ENCODE measurements at places on chromosomes 11 and 22. TPM values are rescaled to one million over a fixed set of nuclear protein-coding genes. Genes with fewer than 3 reads are reported as not detected.

GRCh38 chr11:22539821-22540256, 85.8 kb downstream of the FANCF start:
- peak; percentile 18 for DNase-seq
- H3K27me3 ChIP-seq = no peaks in the 10 kb centered on the region
- H3K4me3 ChIP-seq = no peak overlapping the region
- H3K36me3 ChIP-seq = no peaks in the 10 kb centered on the region

DNA sequence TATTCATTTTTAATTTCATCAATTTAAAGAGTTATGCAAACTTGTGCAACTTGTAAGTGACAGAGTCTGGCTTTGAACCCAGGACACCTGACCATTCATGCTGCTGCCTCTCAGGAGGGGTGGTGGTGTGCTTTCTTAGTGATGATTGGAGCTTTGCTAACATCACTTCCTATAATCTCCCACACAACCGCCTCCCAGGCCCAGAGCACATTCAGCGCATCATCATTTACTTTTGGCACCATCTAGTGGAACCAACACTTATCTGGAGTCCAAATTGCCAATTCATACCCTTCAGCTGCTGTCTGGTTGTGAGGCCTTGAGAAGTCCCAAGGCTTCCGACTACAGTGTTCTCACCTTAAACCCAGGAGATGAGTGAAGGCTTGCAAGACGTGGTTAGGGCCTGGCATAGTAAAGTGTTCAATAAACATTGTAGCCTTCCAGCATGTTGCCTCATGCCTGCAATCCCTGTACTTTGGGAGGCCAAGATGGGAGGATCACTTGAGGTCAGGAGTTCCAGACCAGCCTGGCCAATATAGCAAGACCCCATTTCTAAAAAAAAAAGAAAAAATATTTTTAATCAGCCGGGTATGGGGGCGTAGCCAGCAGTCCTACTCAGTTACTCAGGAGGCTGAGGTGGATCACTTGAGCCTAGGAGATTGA, 1.1 kb upstream of the TTLL1 start:
- no peaks in the 10 kb centered on the region for H3K4me1 ChIP-seq
- H3K27me3 ChIP-seq = no peaks in the 10 kb centered on the region
- DNase-seq = peak; percentile 49
- H3K4me3 ChIP-seq = no peak overlapping the region
- H3K27ac ChIP-seq = peak overlapping the region; percentile 14

DNA sequence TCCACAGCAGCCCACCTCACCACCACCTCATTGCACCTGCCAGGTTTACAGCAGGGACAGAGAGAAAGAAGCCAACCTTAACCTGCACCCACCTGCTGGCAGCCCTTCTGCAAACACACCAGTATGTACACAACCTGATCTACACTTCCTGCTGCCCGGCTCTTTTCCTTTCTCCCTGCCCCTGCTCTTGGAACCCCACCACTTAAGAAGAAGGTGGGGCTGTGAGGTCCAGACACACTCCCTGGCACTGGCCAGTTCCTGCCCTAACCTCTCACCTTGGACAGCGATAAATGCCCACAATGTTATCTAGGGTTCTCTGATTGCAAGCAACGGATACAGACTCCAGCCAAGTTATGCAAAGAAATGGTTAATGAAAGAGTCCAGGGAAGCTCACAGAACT, 10.8 kb upstream of the SLC35C1 start:
- H3K27me3 ChIP-seq = no peaks in the 10 kb centered on the region
- DNase-seq = no peak
- no peaks in the 10 kb centered on the region for H3K36me3 ChIP-seq

DNA sequence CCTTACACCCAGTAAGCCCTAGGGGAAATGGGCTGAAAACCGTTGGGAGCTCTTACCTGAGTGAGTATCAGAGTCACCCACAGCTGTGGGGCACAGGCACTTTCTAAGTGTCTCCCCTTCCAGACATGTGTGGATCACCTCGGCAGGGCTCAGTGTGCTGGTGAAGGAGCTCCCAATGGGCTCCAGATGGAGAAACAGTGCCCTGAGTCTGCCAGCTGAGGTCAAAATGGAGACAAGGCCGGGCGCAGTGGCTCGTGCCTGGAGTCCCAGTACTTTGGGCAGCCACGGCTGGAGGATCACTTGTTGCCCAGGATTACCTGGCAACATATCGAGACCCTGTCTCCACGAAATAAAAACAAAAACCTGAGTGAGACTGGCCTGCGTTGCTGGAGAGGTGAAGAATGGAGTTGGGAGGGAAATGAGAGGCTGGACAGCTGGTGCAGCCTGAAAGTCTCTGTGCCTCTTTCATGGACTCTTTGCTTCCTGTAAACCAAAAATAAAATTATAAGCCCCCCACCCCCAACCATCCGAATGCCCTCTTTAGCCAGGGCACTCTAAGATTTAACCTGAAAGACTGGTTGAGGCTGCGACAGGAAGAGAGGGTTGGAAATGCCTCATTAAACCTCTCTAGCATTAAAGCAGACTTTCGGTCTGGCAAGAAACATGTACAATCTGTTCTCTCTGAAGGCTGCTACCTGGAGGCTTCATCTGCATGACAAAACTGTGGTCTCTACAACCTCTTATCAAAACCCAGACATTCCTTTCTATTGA, 111.8 kb downstream of the SNX19 start:
- no peaks in the 10 kb centered on the region for H3K27me3 ChIP-seq
- no peaks in the 10 kb centered on the region for H3K36me3 ChIP-seq
- H3K4me3 ChIP-seq = no peak overlapping the region
- no peak overlapping the region for H3K27ac ChIP-seq

- no peak overlapping the region for H3K4me3 ChIP-seq
- no peak for DNase-seq
- H3K4me1 ChIP-seq = peaks cover 23% of the 10 kb centered on the region
- no peaks in the 10 kb centered on the region for H3K36me3 ChIP-seq
Observed at GRCh38 chr11:110479108-110480101, 49.7 kb downstream of the FDX1 start.

- H3K36me3 ChIP-seq = peaks cover 52% of the 10 kb centered on the region
- no peaks in the 10 kb centered on the region for H3K27me3 ChIP-seq
- H3K27ac ChIP-seq = no peak overlapping the region
- DNase-seq = no peak
Observed at GRCh38 chr11:59192446-59193020, 20.2 kb downstream of the MPEG1 start.

DNA sequence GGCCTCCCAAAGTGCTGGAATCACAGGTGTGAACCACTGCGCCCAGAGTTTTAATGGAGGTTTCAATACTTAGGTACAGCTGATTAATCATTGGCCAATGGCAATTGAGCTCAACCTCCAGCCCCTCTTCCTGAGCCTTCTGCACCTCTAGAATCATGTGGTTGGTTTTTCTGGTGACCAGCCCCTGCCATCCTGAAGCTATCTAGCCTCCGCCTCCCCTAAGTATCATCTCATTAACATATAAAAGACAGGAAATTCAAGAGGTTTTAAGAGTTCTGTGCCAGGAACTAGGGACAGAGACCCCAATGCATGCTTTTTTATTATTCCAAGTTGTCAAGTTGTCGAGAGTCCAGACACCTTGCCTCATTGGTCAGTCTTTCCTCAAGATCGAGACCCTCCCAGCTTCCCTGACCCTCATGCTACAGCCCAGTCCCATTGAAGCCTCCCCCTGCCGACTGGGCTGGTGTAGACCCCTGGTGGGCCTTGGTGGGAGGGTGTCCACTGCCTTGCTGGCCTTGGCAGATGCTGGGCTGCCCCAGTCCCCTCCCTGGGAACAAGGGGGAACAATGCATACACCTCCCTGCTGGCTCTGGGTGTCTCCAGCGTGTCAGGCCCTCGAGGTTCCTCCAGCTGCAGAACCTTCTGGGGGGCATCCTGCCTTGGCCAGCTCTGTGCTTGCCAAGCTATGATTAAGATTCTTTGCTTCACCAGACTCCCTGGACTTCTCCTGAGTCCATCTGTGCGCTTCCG, 148.0 kb downstream of the CTTN start:
- H3K36me3 ChIP-seq = no peaks in the 10 kb centered on the region
- no peak overlapping the region for H3K27ac ChIP-seq
- DNase-seq = no peak
- no peaks in the 10 kb centered on the region for H3K27me3 ChIP-seq
- no peaks in the 10 kb centered on the region for H3K4me1 ChIP-seq

- H3K27ac ChIP-seq = no peak overlapping the region
- DNase-seq = no peak
- H3K4me3 ChIP-seq = no peak overlapping the region
- H3K4me1 ChIP-seq = no peaks in the 10 kb centered on the region
Observed at GRCh38 chr11:77518471-77518870, 44.6 kb upstream of the PAK1 start.

DNA sequence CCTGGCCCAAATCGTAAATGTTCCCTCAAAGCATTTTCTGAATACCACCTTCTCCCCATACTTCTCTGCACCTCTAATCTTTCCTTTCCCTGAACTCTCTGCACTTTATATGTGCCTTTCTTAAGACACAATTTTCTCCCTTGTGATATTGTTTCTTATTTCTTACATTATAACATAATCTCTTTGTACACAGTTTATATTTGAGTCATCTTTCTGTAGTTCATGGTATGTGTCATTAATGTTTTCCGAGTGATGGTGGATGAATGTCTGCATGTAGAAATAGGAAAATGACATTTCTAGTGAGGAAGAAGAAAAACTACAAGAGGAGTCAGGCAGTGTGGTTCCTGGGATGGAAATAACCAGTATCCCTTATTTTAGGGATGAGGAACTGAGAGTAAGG, 5.5 kb downstream of the ACRV1 start:
- DNase-seq = no peak
- H3K27ac ChIP-seq = no peak overlapping the region
- H3K4me3 ChIP-seq = no peak overlapping the region
- no peaks in the 10 kb centered on the region for H3K27me3 ChIP-seq
- no peaks in the 10 kb centered on the region for H3K36me3 ChIP-seq

DNA sequence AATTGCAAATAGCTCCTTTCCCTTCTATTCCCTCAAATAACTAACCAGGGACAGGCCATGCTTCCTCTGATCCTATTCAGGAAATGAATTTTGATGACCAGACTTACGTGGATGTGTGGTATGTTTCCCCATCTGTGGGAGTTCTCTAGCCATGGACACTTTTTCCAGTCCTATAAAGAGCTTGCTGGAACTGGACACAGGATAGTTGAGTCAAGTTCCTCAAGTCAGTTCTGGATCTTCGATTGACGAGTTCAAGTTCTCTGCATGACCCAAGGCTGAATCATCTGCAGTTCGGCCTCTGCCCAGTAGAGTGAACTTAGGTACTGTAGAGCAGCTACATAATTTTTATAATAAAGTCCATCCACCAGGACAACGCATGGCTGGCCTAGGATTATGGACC, 52.7 kb upstream of the CCND1 start:
- H3K27ac ChIP-seq = no peak overlapping the region
- no peak for DNase-seq
- H3K36me3 ChIP-seq = no peaks in the 10 kb centered on the region
- H3K27me3 ChIP-seq = no peaks in the 10 kb centered on the region
- no peak overlapping the region for H3K4me3 ChIP-seq
- no peaks in the 10 kb centered on the region for H3K4me1 ChIP-seq

DNA sequence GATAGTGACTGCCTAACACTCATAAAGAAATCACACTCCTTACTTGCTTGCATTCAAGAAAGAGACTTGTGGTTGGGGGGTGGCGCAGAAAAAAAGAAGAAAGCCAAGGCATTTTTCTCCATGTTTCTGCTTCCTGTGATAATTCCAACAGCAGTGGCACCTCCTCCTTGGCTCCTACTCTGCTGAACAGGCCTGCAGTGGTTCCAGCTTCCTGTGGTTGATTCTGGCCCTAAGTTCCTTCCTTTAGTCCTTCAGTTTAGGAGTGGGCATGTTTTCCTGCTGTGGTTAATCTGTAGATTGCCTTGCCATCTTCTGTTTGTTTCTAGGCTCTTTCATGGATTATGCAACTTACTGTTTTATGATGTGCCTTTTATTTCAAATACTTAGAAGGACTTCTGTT, 940.4 kb downstream of the DLG2 start:
- no peak for DNase-seq
- H3K27me3 ChIP-seq = no peaks in the 10 kb centered on the region
- no peaks in the 10 kb centered on the region for H3K36me3 ChIP-seq
- no peaks in the 10 kb centered on the region for H3K4me1 ChIP-seq
- no peak overlapping the region for H3K4me3 ChIP-seq
- no peak overlapping the region for H3K27ac ChIP-seq

- H3K4me1 ChIP-seq = peaks cover 24% of the 10 kb centered on the region
- no peak for DNase-seq
- H3K36me3 ChIP-seq = no peaks in the 10 kb centered on the region
- H3K27me3 ChIP-seq = no peaks in the 10 kb centered on the region
- no peak overlapping the region for H3K4me3 ChIP-seq
Observed at GRCh38 chr22:17917490-17917983, 106.8 kb downstream of the MICAL3 start.

- no peaks in the 10 kb centered on the region for H3K27me3 ChIP-seq
- H3K27ac ChIP-seq = no peak overlapping the region
- no peak for DNase-seq
- H3K4me3 ChIP-seq = no peak overlapping the region
Observed at GRCh38 chr11:8235925-8236324, 27.8 kb downstream of the LMO1 start.

DNA sequence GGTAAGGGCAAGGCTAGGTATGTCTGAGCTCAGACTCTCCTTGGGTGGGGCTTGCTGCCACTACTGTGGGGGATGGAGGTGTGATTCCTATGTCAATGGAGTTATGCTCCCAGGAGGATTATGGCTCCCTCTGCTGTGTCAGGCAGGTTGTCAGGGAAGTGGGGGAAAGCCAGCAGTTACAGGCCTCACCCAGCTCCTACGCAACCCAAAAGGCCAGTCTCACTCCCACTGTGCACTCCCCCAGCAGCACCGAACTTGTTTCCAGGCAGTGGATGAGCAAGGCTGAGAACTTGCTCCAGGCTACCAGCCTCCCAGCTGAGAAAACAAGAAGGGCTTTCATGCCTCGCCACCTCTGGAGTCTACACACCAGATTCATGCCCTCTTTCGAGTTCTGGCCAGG, 18.2 kb downstream of the C11orf91 start:
- no peaks in the 10 kb centered on the region for H3K36me3 ChIP-seq
- H3K4me1 ChIP-seq = no peaks in the 10 kb centered on the region
- no peak overlapping the region for H3K4me3 ChIP-seq
- no peak for DNase-seq

- no peak overlapping the region for H3K4me3 ChIP-seq
- no peaks in the 10 kb centered on the region for H3K27me3 ChIP-seq
- no peak overlapping the region for H3K27ac ChIP-seq
- no peak for DNase-seq
Observed at GRCh38 chr11:34212566-34212965, 107.1 kb downstream of the NAT10 start.

The MN1 gene
- 7.4 TPM for total RNA-seq

The OR2AT4 gene
- not detected for total RNA-seq

The SMTN gene
- 99.7 TPM for total RNA-seq

The KRTAP5-2 gene
- not detected for total RNA-seq

The TTC17 gene
- total RNA-seq = 71.3 TPM

The SCARF2 gene
- total RNA-seq = 22.9 TPM

The OR51B4 gene
- not detected for total RNA-seq

The GAL3ST1 gene
- total RNA-seq = 4.6 TPM

The MS4A12 gene
- total RNA-seq = not detected

The RGL4 gene
- total RNA-seq = 4.6 TPM

The OR56A4 gene
- not detected for total RNA-seq

The FAM227A gene
- 1.5 TPM for total RNA-seq

The GATD1 gene
- 63.7 TPM for total RNA-seq

The PRG3 gene
- not detected for total RNA-seq

The PACSIN3 gene
- total RNA-seq = 32.9 TPM

All from left lung (tissue), 14 donors.